ENCODE measurements at places on chromosomes 4 and X.

DNA sequence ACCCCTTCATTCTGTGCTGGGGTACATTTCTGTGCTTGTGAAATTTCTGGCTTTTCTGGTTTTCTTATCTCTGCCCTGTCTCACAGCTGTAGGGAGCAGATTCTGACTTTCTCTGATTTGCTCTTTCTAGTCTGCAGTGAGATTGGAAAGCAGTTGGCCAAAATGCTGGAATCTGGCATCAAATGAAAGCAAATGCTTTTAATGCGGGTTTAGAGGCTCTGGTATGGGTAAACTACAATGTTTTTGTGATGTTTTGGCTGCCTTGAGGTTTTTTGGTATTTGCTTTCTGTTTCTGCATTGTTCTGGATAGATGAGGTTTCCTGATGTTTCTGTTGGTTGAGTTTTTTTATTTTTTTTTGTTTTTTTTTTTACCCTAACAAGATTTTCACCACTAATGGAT is 23.8 kb downstream of the SMIM20 start:
- no peak for DNase-seq

DNA sequence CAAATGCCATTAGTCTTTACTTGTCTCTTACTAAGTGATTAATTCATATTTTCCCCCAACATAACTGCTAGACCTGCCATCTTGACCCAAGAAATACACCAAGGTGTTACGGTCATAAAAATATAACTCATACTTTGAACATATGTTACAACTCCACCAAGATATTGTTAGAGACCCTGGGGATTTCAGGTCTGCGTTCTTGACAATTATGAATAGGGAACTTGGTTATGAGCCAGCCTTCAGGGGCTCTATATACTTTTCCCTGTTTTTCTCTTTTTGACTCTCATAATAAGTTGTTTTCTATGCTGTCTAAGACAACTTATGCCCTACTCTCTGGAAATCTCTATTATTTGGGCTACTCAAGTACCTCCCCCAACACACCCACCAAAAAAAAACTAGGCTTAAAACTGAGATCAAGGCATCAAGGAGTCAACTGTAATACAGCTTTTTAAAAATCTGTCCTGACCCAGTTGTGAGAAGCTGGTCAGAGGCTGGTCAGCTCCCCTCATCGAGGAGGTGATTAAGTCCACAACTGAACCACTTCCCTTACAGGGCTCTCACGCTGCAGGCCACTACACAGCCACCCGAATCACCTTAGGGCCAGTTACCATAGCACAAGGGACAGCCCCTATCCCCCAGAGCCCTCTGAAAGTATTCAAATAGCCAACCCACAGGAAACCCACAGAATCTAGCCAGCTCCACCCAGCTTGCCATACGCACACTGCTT is 10.5 kb upstream of the TLR3 start:
- no peak for DNase-seq

DNA sequence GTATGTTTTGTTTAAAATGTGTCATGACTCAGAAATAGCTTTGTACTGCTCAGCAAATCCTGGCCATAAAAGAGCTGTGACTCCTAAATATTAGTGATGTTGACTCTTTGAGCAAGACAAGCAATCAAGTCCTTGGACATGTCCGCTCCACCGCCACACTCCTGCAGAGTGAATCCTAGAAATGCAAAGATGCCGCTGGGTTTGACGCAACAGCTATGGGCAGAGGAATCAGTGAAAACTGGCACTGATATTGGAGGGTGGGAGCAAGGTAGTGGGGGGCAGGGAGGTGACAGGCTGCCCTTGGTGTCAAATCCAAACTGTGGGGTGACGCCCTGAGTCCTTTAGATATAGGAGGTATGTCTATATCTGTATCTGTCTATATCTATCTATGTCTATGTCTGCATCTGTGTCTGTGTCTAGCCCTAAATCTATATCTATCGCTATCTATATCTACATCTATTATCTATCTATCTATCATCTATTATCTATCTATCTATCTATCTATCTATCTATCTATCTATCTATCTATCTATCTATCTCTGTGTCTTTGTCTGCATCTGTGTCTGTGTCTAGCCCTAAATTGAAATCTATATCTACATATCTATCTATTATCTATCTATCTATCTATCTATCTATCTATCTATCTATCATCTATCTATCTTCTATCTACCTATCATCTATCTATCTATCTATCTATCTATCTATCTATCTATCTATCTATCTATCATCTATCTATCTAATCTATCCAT is 129.7 kb downstream of the CPE start:
- DNase-seq, result no peak

DNA sequence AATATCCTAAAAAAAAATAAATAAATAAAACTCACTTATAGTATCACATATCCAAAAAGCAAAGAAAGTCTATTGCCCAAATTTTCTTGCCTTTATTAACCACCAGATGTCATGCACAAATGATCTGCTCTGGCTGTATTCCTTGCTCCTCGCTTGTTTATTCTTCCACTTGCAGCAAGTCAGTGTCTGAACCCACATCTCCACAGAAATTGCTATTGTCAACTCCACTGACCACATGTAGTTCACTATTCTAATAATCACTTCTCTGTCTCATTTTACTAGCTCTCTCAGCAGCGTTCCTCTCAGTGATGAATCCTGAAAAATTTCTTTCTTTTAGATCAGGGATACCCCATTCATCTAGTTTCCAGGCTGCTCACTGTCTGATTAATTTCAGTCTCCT is 29.3 kb upstream of the CXXC4 start:
- DNase-seq, result no peak

DNA sequence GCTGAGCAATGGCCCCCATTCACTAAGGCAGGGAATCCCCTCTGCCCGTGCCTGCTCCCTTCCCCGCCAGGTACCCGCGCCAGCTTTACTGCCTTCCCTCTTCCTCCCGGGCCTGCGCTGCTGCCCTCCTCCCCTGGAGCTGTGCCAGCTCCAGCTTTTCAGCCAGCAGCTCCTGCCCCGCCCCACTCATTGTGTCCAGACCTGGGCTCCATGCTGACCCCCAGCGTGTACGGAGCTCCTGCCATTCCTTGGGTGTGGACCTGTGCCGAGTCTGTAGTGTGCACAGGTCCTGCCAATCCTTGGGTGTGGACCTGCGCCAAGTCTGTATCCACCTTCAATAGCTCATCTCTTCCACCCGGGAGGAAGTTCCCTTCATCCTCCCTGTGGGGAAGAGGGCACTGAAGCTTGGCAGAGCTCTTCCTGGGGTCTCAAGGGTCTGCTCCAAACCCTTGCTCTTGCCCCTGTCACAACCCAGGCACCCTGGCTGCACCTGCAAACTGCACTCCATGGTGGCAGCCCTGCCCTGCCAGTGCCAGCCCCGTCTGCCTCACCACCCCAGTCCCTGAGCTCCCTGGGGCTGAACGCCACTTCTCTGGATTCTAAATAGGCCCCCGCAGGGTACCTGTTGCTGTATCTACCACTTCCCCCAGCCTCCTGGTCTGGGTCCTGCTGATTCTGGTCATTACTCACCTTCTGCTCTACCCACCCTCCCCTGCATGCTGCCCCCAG is 63.9 kb downstream of the TRMT44 start:
- no peak for DNase-seq

- no peak for DNase-seq
Measured at GRCh38 chr4:8840816-8841455, 30.7 kb downstream of the HMX1 start.

GRCh38 chrX:41350150-41350975 is 16.4 kb downstream of the DDX3X start:
- DNase-seq, result no peak

- DNase-seq, result no peak
Measured at GRCh38 chr4:67549123-67549522, 3.8 kb upstream of the CENPC start.

GRCh38 chr4:164109503-164109902 is 615.0 kb downstream of the TMA16 start:
- DNase-seq, result no peak

DNA sequence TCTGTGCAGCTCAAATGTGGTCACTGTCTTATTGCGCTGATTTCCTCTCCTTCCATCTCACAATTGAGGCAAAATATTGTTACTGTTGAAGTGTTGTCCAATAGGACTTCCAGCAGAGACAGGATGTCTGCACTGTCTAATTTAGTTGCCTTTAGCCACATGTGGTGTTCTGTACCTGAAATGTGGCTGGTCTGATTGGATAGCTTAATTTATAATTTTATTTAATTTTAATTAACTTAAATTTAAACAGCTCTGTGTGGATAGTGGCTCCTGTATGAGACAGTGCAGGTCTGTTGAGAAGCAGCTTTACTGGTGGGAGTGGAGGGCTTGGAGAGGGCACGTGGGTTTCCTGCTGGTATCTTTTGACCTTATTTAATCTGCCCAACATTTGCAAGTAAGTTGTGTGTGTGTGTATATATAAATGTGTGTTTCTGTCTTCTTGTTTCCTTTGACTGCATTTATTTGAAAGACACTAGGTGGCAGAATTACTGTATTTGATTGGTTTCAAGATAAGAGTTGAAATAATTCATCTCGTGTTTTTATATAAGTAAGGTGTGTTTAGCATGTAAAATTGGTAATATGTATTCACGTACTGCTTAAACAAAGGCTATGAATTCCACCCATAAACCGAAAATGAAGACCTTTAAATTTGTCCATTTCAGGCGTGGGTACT is 55.3 kb upstream of the MSANTD1 start:
- DNase-seq, result no peak

DNA sequence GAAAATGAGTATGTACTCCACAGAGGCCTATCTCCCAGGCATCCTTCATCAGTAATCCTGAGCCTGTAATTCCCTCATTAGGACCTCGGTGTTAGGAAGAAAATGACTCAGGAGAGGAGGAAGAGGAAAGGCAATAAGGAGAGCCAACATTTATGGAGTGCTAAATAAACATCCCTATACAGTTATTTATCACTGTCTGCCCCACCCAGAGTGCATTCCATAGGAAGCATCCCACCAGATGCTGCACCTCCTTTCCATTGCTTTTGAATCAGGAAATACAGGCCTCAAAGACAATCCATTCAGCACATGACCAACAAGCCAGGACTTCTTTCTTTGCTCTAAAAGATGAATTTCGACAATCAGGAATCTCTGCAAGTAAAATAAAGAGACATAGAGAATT is 47.6 kb downstream of the USP38 start:
- no peak for DNase-seq

DNA sequence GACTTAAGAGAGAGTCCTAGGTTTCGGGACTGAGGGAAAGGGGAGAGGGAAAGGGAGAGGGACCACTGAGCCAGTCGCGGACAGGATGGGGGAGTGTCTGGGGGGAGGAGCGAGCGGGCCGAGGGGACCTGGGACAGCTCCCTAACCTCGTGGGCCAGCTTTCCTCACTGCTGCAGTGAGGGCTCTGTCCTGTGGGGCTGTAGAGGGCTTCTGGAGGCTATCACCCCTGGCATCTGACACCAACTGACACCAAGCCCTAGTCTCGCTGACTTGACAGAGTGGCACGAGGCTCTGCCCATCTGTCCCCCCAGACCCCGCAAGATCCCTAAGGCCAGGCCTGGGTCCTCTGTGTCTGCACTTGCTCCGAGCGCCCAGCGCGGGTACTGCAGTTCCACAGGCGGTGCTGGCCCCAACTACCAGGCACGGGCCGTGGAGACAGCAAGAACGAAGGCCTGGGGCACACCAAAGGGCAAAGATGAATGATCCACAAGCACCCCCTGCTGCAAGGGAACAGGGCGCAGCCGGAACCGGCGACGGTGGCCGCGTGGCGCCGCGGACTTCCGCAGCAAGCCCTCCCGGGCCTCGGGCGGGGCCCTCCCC is 465 bp downstream of the HAUS7 start:
- no peak for DNase-seq

- DNase-seq, result no peak
Measured at GRCh38 chrX:11765449-11765848, 7.4 kb downstream of the MSL3 start.

DNA sequence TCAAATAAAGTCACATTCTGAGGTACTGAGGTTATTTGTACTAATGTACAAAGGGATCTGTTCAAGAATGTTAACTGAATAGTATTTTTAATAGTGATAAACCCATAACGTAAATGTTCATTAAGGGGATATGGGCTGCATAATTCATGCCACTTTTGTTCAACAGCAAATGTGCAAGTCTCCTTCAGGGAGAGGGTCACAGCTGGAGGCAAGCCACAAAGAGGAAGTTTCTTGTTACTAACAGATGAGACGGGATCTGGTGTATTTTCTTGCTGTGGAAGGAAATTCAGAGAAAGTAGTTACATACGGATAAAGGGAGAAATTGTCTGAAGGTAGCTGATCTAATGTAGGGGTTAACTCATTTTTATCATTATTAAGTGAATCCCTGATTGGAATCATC is 10.0 kb downstream of the ZFP42 start:
- DNase-seq, result no peak

DNA sequence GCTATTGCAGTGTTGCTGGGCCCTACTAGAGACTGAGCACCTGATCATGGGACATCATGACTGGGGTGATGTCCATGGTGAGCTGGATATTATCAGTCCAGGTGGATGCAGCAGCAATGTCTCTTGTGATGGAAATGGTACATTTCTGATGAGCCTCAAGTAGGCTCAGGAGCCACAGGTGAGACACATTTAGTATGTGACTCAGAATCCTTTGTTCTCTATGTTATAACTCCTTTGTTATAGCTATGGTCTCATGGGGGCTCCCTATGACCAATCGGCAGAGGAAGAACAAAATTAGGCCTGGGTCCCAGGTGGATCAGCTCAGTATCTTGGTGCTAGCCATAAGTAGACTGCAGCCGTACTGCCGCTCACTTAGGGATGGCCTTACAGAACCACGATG is 107.9 kb upstream of the FAT1 start:
- no peak for DNase-seq

- DNase-seq, result no peak
Measured at GRCh38 chrX:104166735-104167436, 633 bp downstream of the FAM199X start.

DNA sequence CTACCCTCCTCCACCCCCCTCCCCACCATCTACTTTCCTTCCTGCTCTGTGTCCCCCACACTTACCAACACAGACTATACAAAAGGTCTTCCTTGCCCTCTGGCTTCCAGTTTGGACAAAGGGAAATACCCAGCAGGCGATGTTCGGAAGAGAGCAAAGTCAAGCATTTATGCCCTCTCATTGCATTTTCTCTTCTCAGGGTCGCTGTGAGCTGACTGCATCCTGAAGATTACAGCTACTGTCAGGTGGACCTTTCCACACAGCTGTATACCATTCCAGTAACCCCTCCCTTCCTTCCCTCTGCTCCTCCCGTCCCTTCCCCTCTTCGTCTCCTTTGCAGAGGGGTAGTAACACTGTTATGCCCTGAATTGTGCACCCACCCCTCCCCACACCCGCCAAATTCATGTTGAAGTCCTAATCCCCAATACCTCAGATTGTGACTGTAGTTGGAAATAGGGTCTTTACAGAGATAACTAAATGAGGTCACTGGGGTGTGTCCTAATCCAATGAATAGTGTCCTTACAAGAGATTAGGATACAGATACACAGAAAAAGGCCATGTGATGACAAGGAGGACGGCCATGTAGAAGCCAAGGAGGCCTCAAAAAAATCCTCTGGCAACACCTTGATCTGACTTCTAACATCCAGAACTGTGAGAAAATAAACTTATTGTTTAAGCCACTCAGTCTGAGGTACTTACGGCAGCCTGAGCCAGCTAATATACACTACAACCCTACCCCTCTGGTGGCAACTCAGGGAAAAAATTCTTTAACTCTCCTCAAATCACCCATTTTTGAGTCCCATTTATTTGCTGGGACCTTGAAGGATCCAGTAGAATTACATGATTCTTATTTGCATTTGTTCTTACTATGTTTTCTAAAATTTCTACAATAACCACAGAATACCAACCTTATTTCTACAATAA is 11.7 kb downstream of the MORF4L2 start:
- DNase-seq, result no peak

Measured in activated CD4-positive, CD25-positive, alpha-beta regulatory T cell treated with anti-CD3 and anti-CD28 coated beads, Interleukin-2, amount 50 U/mL, for 16 hours (primary cell).